Thyroid gland (tissue), 4 donors: ENCODE measurements at places on chromosomes 1 and 21. TPM values are rescaled to one million over a fixed set of nuclear protein-coding genes. Genes with fewer than 3 reads are reported as not detected.
A peak's percentile ranks its signal among the peaks of the same experiment; 100 is the strongest.

- DNase-seq, result peak; percentile 44
Observed at GRCh38 chr1:159211331-159212136, 6.9 kb downstream of the ACKR1 start.

DNA sequence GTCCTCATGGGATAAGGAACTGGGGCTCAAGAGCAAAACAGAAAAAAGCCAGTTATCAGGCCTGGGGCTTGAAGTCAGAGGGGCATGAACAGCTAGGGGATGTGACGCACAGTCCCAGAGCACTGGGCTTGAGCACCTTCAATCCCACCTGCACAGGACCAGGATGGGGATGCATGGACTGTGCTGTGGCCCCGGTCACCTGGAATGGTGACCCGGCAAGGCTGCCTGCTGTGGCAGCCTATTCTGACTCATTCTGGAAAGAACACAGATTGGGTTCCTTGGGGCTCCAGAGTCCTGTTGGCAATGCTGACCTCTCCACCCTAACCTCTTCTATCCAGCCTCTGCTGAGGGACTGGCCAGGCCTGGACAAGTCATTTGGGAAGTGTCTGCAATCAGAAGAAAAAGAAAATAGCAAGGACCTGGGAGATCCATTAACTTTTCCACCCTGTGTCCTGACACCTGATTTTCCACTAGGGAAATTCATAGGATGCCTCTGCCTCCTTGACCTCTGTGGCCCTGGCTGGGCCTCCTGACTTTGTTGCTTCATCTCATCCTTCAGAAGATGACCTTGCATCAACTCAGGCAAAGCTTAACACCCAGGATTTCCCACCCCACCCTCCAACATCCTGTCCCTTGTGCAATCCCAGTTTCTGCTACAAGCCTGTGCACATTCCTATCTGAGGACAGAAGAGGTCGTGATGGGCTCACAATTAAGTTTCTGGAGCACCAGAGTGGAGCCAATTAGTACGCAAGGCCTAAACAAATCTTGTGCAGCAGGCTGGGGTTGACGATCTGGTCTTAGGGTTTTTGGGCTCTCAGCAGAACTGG is 17.9 kb upstream of the FMOD start:
- DNase-seq, result peak; percentile 34

DNA sequence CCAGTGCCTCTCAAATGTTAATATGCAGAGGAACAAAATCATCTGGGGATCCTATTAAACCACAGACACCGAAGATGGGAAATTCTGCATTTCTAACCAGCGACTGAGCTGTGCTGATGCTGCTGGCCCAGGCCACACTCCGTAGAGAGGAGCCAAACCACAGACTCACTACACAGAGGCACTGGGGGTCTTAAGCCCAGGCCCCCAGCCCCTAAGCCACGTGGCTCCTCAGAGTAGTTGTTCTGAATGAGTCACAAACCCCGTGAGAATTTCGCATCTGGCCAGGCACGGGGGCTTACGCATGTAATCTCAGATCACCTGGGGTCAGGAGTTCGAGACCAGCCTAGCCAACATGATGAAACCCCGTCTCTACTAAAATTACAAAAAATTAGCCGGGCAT is 2.8 kb upstream of the CELA2A start:
- DNase-seq, result no peak

- DNase-seq, result peak; percentile 13
Observed at GRCh38 chr1:10429868-10430215, 391 bp upstream of the CENPS start.

- DNase-seq, result peak; percentile 64
Observed at GRCh38 chr1:66503841-66504470, 30.0 kb upstream of the SGIP1 start.

GRCh38 chr1:169109561-169110134 is 3.2 kb downstream of the ATP1B1 start:
- DNase-seq, result peak; percentile 83

PTPN14 gene
- total RNA-seq, result 28.1 TPM

SLC22A15 gene
- 5.4 TPM for total RNA-seq

FYB2 gene
- total RNA-seq, result 0.13 TPM

MARK1 gene
- total RNA-seq, result 16.0 TPM
